B cell (primary cell): ENCODE measurements at places on chromosomes 7 and 10.

- no peak for DNase-seq
These were observed 84.3 kb downstream of the GLRX3 start for GRCh38 chr10:130220251-130221185.

- DNase-seq, result no peak
These were observed 337.7 kb upstream of the AOAH start for GRCh38 chr7:37061849-37062559.

- DNase-seq, result no peak
These were observed 138.7 kb downstream of the C10orf105 start for GRCh38 chr10:71580926-71581325.

GRCh38 chr7:17939211-17939605, 1.1 kb downstream of the SNX13 start:
- DNase-seq, result no peak

DNA sequence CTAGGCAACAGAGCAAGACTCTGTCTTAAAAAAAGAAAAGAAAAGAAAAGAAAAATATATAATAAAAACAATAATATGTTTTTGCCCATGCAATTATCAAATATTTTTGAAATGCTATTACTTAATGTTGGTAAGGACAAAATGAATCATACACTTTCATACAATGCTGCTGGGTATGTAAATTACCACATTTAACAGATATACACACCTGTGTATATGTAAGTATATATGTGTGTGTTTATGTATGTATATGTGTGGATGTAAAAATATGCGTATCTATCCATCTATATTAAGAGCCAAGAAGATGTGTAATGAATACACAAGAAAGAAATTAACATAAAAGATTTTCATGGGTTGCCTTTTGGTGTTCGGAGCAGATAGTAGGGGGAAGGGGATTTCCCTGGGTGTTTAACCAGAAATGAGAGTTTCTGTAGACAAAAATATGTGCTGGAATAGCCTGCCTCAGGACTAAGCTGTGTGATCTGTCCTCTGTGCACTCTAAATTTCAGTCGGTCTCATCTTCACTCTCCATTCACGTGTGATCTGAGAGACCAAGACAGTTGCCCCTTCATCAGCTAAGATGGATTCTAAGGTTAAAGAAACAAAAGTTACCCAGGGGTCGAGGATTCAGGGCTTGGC, 61.2 kb downstream of the PRKCQ start:
- DNase-seq, result no peak

DNA sequence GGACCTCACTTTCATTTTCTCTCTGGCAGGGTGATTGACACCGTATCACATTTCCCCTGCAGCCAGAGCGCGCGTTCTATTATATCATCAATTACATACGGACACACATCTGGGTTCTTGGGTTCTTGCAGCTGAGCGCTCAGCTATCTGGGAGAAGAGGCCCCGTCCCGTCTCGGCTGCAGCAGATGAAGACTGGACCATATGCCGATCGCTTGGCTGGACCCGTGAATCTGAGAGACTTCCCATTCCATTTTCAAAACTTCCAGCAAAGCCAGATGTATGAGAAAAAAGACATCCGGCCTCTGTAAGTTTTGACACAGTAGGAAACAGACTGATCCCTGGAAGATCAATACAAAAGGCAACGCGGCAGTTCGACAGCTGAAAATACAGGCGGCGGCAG, 99.8 kb downstream of the JCAD start:
- DNase-seq, result no peak

DNA sequence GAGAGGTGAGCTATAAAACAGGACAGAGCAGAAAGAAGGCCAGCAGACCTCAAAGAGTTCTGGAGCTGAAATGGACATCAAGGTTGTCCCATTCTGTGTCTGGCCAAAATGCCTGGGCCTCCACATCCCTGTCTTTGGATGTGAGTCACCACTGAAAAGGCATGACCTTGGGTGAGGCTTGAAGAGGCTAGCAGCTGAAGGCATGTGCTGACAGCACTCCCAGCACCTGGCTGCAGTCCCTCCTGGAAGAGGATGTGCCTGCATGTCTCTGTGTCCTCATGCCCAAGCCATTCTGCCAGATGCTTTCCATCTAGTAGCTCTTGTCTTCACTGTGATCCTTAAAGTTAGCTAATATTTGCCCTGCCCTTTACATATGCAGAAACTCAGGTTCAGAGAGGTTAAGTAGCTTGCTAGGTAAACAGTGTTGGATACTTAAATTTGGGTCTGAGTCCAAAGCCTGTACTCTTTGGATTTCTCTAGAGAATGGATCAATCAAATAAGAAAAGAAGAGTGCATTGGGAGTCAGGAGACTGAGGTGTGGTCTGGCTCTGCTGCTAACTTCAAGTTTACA, 35.8 kb downstream of the HECW1 start:
- DNase-seq, result no peak
